AG08395 (cell line): ENCODE measurements at places on chromosomes 3 and 15.

DNA sequence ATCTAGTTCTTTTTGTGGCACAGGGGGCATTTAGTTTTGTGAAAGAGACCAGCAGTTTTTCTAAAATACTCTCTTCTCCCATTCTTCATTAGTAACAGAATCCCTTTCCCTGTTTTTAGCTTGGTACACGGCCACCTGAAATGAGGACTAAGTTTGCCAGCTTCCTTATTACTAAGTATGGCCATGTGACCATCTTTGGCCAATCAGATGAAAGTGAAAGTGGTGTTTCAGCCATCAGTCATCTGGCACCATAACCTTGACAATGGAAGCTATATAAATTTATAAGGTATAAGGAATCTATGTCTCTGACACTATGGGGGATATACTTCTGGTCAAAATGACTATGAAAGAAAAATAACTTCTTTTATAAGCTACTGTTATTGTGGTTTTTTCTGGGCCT, 570.4 kb downstream of the AGBL1 start:
- DNase-seq = no peak

DNA sequence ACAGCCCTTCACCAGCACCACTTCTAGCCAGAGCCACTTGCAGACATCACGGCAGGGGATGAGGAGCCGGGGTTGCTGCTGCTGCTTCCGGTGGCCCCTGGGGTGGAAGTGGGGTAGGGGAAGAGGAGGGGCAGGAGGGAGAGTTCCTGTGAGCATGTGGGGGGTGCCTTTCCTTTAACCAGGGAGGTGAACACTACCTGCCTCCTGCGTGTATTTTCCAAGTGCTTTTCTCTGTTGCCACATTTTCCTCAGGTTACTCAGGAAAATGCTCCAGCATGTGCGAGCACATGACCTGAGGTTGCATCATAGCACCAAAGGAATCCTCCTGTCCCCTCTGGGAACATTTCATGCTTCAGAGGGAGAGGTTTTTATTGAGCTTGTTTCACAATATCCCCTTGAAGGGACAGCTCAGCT, 12.2 kb upstream of the SACM1L start:
- DNase-seq = peak; percentile 84

- peak; percentile 93 for DNase-seq
Measured at GRCh38 chr15:93929375-93930094, 301.8 kb upstream of the MCTP2 start.

- DNase-seq = no peak
Measured at GRCh38 chr3:189340680-189341460, 169.1 kb downstream of the TPRG1 start.

DNA sequence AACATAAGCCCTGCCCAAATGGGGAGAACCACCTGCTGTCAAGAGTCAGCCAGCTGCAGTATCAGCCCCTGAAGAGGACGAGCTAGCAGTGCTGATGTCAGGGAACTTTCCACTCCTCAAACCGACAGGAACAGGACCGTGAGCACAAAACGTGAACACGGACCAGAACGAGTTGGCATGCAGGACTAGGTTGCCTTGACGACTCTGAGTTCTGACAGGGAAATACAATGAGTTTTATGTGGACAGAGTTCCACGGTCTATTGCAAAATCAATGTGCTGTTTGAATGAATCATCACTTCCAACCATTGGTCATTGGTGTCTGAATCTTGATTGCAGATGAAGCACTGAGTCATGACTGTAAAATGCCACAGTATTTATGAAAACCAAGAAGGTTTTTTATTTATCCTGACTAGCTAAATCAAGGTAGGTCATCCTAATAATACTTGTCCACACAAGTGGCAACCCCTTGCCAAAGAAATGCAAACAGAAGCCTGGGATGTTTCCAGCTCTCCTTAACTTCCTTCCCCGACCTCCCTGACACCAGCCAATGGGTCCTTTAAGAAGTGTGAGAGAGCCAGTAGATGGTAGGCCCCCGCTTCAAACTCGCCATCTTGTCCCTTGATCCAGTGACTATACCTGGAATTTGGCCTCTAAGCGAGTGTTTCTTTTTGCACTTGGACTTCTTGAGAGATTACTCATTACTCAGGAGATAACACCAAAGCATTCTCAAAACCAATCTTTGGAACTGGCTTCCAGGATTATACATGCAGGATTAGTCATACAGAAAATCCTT, 119.6 kb downstream of the ASB7 start:
- DNase-seq = peak; percentile 91

GRCh38 chr3:46750555-46751038, 32.9 kb upstream of the PRSS50 start:
- no peak for DNase-seq

DNA sequence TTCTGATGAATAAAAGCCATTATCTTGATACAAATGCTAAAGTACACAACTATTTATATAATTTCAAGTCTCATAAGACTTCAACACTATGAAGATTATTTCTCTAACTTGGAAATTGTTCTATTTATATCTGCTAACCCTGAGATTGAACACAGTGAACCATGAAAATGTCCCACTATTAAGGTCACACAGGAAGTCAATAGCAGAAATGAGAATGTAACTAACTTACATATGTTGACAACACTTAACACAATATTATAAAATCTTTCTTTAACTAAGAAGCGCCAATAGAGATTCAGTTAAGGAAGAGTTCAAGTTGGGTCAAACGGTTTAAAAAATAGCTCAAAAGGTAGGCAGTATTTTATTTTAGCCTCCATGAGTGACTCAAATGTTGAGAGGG, 551.8 kb upstream of the CBLB start:
- DNase-seq = no peak
